ENCODE measurements at places on chromosomes 2 and 18. TPM values are rescaled to one million over a fixed set of nuclear protein-coding genes. Genes with fewer than 3 reads are reported as not detected.

PROKR1 gene
- not detected for total RNA-seq

DPP10 gene
- total RNA-seq = not detected

POTEC gene
- not detected for total RNA-seq

CD8B gene
- not detected for total RNA-seq

UPP2 gene
- not detected for total RNA-seq

RTP5 gene
- not detected for total RNA-seq

KCNJ13 gene
- not detected for total RNA-seq

ACMSD gene
- not detected for total RNA-seq

ANKRD44 gene
- total RNA-seq = 29.2 TPM

MARCO gene
- total RNA-seq = not detected
